Upper lobe of left lung (tissue), 6 donors: ENCODE measurements at places on chromosomes 4 and X. TPM values are rescaled to one million over a fixed set of nuclear protein-coding genes. Genes with fewer than 3 reads are reported as not detected.

GRCh38 chr4:57064811-57065711 lies 45.1 kb downstream of the IGFBP7 start:
- no peak for DNase-seq
- no peaks in the 10 kb centered on the region for H3K27me3 ChIP-seq
- H3K4me3 ChIP-seq = no peak overlapping the region
- peak overlapping the region; percentile 29 for H3K27ac ChIP-seq
- peaks cover 8% of the 10 kb centered on the region for H3K4me1 ChIP-seq
- H3K36me3 ChIP-seq = no peaks in the 10 kb centered on the region

Gene TLR10
- 1.0 TPM for total RNA-seq

GRCh38 chrX:107484002-107484726 lies 34.7 kb downstream of the FRMPD3 start:
- H3K27me3 ChIP-seq = no peaks in the 10 kb centered on the region
- no peak overlapping the region for H3K27ac ChIP-seq
- H3K4me3 ChIP-seq = no peak overlapping the region
- no peaks in the 10 kb centered on the region for H3K4me1 ChIP-seq

DNA sequence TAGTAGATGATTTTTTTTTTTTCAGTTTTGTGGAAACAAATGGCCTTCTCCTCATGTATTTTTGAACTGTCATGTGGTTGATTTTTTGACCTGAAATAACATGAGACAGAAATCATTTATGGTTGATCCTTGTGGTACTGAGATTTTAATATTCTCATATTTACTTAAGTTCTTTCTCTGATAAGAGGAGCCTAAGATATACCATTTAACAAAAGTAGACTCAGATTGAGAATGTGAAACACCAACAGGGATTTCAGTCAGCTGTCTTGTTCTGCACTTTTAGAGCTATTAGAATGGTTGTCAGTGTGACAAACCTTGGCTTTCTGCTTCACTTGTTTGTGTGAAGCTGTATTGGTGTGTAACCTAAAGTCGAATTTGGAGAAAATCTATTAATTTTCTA lies 575.7 kb downstream of the SPOCK3 start:
- no peaks in the 10 kb centered on the region for H3K36me3 ChIP-seq
- no peaks in the 10 kb centered on the region for H3K27me3 ChIP-seq
- H3K27ac ChIP-seq = no peak overlapping the region
- H3K4me3 ChIP-seq = no peak overlapping the region
- H3K4me1 ChIP-seq = no peaks in the 10 kb centered on the region

Gene HSFX3
- total RNA-seq = not detected

GRCh38 chrX:10902001-10902400 lies 209.1 kb upstream of the HCCS start:
- H3K27me3 ChIP-seq = no peaks in the 10 kb centered on the region
- H3K4me1 ChIP-seq = no peaks in the 10 kb centered on the region
- no peak overlapping the region for H3K4me3 ChIP-seq
- no peaks in the 10 kb centered on the region for H3K36me3 ChIP-seq

Gene SPATA4
- total RNA-seq = not detected

Gene TCEAL2
- total RNA-seq = not detected

GRCh38 chr4:37365888-37366287 lies 121.3 kb downstream of the NWD2 start:
- H3K27me3 ChIP-seq = no peaks in the 10 kb centered on the region
- no peaks in the 10 kb centered on the region for H3K36me3 ChIP-seq
- no peaks in the 10 kb centered on the region for H3K4me1 ChIP-seq
- no peak for DNase-seq
- no peak overlapping the region for H3K4me3 ChIP-seq

Gene FSTL5
- total RNA-seq = not detected

Gene CXorf51A
- total RNA-seq = not detected

DNA sequence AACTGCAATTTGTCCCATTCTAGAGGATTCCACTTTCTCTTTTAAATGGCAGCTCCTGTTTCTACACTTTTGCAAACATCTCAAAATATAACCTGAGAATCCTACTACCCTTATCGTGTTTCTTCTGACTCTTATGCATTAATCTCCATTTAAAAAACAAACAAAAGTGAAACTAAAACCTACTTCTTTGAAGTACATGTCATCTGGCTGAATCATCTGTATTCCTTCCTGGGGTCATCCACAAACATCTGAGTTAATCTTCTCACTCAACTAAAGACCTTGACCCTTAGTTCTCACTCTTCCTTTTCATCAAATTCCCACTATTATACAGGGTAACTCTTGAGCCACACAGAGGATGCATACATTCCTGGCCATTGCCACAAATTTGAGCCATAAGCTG lies 584.8 kb downstream of the PPARGC1A start:
- no peaks in the 10 kb centered on the region for H3K27me3 ChIP-seq
- DNase-seq = no peak
- no peaks in the 10 kb centered on the region for H3K4me1 ChIP-seq
- H3K36me3 ChIP-seq = no peaks in the 10 kb centered on the region

Gene ADH1B
- total RNA-seq = 887 TPM

DNA sequence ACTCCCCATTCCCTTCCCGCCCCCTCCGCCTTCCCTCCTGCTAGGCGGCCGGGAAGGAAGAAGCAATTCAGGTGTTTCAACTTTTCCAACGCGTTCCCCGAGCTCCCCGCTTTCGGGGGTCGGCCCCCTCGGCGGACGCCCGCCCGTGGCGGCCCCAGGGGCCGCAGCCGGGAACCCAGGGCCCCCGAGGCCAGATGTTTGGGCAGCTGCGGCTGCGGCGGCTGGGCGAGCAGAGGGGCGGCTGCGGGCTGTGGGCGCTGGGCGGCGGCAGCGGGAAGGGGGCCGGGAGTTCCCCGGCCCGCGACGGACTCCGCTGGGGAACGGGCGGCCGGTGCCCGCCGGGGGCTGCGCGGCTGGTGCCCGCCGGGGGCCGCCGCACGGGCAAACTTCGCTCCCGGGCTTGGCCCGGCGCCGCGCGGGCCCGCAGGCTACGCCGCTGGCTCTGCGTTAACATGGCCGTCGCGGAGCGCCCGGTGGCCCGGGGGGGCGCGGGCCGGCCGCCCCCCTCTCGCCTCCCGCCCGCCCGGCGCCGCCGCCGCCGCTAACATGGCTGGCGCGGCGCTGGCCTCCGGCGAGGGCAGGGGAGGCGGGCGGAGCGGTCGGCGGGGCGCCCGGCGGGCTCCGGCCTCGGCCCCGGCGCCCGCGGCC lies 510 bp downstream of the HMGB3 start:
- peak overlapping the region; percentile 46 for H3K27ac ChIP-seq
- H3K4me1 ChIP-seq = no peaks in the 10 kb centered on the region
- H3K4me3 ChIP-seq = no peak overlapping the region
- no peaks in the 10 kb centered on the region for H3K27me3 ChIP-seq
- no peak for DNase-seq
- H3K36me3 ChIP-seq = no peaks in the 10 kb centered on the region

- H3K4me1 ChIP-seq = no peaks in the 10 kb centered on the region
- H3K4me3 ChIP-seq = no peak overlapping the region
- no peaks in the 10 kb centered on the region for H3K36me3 ChIP-seq
Measured at GRCh38 chr4:141658309-141658708, 21.9 kb downstream of the IL15 start.

Gene TEX13D
- total RNA-seq = not detected

GRCh38 chr4:128461291-128462102 lies 173.9 kb upstream of the PGRMC2 start:
- H3K27ac ChIP-seq = no peak overlapping the region
- no peaks in the 10 kb centered on the region for H3K36me3 ChIP-seq
- H3K4me1 ChIP-seq = no peaks in the 10 kb centered on the region

- no peaks in the 10 kb centered on the region for H3K27me3 ChIP-seq
- no peaks in the 10 kb centered on the region for H3K4me1 ChIP-seq
Measured at GRCh38 chrX:118254611-118255010, 91.3 kb upstream of the WDR44 start.

GRCh38 chr4:10753336-10753735 lies 68.8 kb upstream of the CLNK start:
- no peaks in the 10 kb centered on the region for H3K4me1 ChIP-seq
- H3K4me3 ChIP-seq = no peak overlapping the region
- no peak for DNase-seq

Gene PTPN13
- 68.9 TPM for total RNA-seq

DNA sequence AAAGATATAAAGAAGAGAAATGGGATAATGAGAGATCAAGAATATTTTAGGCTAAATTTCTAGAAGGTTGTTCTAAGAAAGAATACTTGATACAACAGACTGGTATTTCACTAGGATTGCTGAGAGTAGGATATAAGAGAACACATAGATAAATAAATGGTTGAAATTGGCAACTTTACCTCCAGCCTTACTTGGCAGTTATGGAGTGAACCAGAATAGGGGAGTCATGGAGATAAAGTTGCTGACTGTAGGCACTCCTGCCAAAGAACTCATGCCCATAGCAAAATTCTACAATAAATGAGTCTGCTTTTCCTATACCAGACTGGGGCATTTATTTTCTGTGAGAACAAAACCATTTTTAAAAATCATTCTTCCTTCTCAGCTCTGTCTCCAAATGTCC lies 26.4 kb upstream of the MMRN1 start:
- H3K36me3 ChIP-seq = no peaks in the 10 kb centered on the region
- H3K27me3 ChIP-seq = no peaks in the 10 kb centered on the region
- no peaks in the 10 kb centered on the region for H3K4me1 ChIP-seq

Gene PAK3
- total RNA-seq = 1.4 TPM

Gene MUC7
- not detected for total RNA-seq

Gene PFKFB1
- not detected for total RNA-seq

Gene TRIM60
- not detected for total RNA-seq

DNA sequence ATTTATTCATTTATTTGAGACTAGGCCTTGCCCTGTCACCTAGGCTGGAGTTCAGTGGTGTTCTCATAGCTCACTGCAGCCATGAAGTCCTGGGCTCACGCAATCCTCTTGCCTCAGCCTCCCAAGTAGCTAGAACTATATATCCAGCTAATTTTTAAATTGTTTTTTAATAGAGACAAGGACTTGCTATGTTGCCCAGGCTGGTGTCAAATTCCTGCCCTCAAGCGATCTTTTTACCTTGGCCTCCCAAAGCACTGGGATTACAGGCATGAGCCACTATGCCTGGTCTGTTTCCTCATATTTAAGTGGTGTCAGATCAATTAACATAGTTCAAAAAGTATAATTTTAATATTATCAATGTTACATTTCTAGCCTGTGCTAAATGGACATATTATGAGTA lies 68.5 kb downstream of the AFF1 start:
- H3K4me1 ChIP-seq = peaks cover 43% of the 10 kb centered on the region
- H3K4me3 ChIP-seq = no peak overlapping the region
- H3K27me3 ChIP-seq = no peaks in the 10 kb centered on the region
- no peaks in the 10 kb centered on the region for H3K36me3 ChIP-seq
- no peak overlapping the region for H3K27ac ChIP-seq
- no peak for DNase-seq

GRCh38 chr4:99853999-99854398 lies 37.4 kb downstream of the DAPP1 start:
- no peak overlapping the region for H3K4me3 ChIP-seq

DNA sequence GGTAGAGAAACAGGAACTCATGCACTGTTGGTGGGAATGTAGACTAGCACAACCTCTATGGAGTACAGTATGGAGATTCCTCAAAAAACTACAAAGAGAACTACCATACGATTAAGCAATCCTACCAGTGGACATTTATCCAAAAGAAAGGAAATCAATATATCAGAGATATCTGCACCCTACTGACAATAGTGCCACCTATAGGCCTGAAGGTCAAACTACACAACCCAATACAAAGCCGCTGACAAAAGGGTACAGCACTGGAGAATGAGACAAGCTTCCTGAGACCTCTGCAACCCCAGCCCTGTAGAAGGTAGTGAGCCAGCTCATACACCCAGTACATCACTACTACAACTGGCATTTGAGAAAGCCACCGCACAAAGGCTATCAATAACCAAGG lies 67.1 kb downstream of the CBR4 start:
- H3K4me1 ChIP-seq = no peaks in the 10 kb centered on the region
- no peaks in the 10 kb centered on the region for H3K36me3 ChIP-seq
- H3K4me3 ChIP-seq = no peak overlapping the region
- H3K27me3 ChIP-seq = no peaks in the 10 kb centered on the region
- H3K27ac ChIP-seq = no peak overlapping the region

DNA sequence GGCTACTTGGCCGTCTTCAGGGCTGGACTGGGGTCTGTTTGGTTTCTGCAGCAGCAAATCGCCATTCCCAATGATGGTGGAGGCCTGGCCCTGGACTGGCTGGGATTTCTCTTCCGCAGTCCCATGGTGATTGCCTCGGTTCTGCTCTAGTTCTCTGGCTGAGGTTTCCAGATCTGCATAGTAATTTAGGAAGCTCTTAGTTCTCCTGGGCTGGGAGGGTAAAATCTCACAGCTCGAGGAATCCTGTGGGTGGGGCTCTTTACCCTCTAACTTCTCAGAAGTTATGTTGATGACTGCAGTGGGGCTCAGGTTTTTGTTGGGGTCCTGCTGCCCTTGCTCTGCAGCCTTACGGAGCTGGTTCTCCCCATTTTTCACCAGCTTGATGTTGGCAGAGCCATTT lies 200.6 kb downstream of the APBB2 start:
- H3K4me3 ChIP-seq = no peak overlapping the region
- H3K4me1 ChIP-seq = no peaks in the 10 kb centered on the region
- H3K36me3 ChIP-seq = peaks cover 9% of the 10 kb centered on the region
- no peaks in the 10 kb centered on the region for H3K27me3 ChIP-seq

Gene ITIH6
- not detected for total RNA-seq

GRCh38 chr4:184715526-184715925 lies 18.4 kb downstream of the CENPU start:
- no peaks in the 10 kb centered on the region for H3K27me3 ChIP-seq
- no peaks in the 10 kb centered on the region for H3K36me3 ChIP-seq
- no peak overlapping the region for H3K27ac ChIP-seq

Gene SORBS2
- 49.8 TPM for total RNA-seq

GRCh38 chr4:152342293-152342692 lies 193.6 kb downstream of the FBXW7 start:
- no peak overlapping the region for H3K27ac ChIP-seq
- H3K27me3 ChIP-seq = no peaks in the 10 kb centered on the region
- H3K4me1 ChIP-seq = no peaks in the 10 kb centered on the region
- no peaks in the 10 kb centered on the region for H3K36me3 ChIP-seq
- no peak overlapping the region for H3K4me3 ChIP-seq

Gene GABRQ
- total RNA-seq = not detected

DNA sequence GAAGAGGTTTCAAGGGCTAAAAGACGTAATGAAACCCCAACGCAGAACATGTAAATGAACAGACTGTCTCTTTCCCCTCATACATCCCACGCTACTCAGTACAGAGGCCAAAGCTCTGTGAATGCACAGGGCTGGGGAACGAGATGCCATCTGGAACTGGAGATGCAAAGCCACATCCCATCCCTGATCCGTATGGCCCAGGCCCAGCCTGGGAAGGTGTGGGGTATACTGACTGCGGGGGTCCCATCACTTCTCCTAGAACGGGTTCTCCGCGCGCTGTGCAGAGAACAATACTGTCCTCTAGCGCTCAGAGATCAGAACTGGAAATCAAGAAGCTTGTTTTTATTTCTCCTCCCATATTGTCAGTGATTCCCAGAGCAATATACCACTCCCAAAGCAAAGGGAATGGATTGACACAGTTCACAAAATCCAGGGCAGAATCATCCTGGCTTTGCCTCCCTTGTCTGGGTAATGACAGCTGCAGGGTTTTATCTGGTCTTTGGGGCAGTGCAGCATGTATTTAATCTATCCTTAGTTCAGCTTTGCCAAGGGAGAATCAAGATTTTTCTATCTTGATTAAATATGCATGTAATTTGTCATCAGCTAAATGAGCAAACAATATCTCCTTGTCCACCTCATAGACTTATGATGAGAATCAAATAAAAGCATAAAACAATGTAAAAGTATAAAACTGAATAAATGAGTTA lies 47.3 kb upstream of the TLR3 start:
- no peak overlapping the region for H3K27ac ChIP-seq
- no peaks in the 10 kb centered on the region for H3K4me1 ChIP-seq
- H3K4me3 ChIP-seq = no peak overlapping the region
- H3K36me3 ChIP-seq = no peaks in the 10 kb centered on the region
- no peak for DNase-seq

Gene FHIP1A
- total RNA-seq = 17.8 TPM
